ENCODE measurements at places on chromosomes 2 and 18.

DNA sequence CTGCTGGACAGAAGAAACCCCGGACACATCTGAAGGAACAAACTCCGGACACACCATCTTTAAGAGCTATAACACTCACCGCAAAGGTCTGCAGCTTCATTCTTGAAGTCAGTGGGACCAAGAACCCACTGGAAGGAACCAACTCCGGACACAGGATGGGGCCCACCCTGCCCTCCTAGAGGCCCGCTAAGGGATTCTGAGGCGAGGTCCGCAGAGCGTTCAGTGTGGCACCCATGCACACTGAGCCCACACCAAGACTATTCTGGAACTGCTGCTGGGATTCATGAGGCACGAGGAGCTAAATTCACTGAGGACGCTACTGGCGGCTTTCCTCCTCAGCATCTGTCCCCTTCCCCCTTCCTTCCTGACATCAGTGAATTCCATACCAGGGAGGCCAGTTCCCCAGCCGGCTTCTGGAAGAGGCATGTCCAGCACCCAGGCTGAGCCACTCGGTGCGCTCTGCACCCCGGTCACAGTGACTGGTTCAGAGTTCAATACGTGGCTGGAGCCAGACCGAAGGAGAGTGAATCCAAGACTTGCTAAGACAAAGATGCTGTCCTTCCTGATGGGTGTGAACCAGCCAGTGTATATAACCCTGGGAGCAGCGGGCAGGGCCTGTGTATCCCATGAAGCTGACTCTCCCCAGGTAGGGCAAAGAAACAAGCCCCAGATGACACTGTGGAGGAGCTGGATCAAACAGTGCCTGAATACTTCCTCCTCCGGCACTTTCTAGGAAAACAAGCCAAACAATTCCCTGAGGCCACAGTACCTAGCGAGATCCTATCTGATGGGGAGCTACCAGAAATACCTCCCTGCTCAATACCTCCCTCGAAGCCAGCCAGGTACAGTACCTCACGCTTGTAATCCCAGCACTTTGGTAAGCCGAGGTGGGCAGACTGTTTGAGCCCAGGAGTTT, 11.1 kb downstream of the HDAC4 start:
- peak; percentile 7 for DNase-seq

DNA sequence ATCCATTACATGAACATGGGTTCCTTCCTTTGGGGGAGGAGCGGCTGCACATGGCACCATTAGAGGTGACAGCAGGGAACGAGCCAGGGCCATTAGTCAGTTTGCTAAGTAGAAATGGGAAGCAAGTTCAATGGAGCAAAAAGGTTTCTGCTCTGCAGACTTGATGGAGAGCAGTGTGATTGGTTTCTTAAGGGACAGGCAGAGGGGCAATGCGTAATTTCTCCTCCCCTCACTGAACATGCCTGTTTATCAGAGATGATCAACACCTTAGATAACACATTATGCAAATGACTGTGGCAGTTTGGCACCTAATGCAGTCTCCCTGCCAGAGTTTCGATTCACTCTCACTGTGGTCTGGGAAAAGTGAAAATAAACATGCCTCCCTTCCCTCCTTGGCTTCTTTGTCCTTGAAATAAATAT, 414.5 kb downstream of the STK39 start:
- peak; percentile 62 for DNase-seq

- no peak for DNase-seq
Observed at GRCh38 chr2:95062242-95063085, 37.0 kb downstream of the MAL start.

GRCh38 chr2:241932899-241933178, 63.3 kb downstream of the RTP5 start:
- DNase-seq, result no peak

DNA sequence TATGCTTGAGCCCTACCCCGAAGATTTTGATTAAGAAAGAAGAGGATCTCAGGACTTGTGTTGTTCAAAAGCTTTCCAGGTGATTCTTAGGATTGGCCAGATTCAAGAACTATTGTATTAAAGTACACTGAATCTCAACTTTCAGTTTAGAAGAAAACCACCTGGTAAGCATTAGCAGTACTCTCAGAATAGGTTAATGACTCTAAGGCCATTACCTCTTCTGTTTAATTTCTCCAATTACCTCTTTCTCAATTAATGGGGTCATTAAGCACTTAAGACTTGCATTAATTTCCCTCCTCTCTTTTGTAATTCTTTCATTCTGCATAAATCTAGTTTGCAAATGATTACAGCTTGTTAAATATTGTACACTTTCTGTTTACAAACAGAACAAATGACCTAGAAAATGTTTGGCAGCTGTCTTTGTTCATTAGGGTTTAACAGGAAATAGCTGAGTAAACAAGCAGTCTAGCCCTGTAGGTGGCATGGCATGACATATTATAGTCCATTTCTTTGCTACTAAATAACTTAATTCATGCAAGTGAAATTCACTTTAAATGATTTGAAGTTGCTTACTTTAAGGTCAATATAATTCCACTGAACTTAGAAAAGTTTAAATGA, 20.4 kb upstream of the TDRD15 start:
- no peak for DNase-seq

- DNase-seq, result no peak
Observed at GRCh38 chr2:119111115-119111975, 47.2 kb downstream of the C1QL2 start.

DNA sequence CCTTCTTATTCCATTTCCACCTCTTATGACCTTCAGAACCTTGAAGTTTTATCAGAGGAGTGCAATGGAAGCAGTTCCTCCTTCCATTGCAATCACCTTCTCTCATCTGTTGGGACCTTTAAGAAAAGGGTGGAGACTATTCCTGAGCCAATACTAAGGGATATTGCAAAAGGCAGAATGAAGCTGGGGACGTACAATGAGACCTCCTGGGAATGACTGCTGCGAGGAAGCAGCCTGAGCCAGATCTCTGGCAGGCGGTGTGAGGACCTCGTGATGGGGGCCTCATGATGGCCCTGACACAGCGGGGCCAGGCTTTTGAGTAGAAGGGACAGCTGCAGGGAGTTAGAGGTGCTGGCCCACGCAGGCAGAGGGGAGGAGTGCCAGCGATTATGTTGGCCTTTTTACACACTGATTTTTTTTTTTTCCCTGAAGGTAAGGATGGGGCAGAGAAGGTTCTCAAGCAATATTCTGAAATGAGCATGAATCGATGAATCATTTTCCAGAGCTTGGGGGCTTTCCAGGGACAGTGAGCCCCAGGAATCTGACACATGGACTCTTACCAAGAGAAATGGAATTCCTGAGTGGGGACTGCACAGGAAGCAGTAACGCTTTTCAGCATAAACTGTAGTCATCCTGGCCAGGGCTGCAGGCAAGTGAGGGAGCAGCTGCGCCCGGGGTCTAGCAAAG, 40.0 kb upstream of the LAPTM4A start:
- no peak for DNase-seq

DNA sequence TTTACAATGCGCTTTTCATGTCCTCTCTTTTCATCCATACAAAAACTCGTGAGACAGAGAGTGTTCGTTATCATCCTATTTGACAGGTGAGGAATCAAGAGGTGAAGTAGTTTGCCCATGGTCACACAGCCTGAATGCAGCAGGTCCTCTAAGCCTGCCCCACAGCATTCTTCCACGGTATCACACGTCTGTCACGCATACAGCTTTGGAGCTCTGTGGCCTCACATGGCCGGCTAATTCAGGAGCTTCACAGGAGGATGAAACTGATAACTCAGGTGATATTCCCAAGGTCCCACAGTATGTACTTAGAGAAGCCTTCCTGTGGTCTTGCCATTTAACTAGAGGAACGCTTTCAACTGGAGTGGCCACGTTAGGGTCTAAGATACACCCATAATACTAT, 59.0 kb downstream of the MYO5B start:
- DNase-seq, result no peak

DNA sequence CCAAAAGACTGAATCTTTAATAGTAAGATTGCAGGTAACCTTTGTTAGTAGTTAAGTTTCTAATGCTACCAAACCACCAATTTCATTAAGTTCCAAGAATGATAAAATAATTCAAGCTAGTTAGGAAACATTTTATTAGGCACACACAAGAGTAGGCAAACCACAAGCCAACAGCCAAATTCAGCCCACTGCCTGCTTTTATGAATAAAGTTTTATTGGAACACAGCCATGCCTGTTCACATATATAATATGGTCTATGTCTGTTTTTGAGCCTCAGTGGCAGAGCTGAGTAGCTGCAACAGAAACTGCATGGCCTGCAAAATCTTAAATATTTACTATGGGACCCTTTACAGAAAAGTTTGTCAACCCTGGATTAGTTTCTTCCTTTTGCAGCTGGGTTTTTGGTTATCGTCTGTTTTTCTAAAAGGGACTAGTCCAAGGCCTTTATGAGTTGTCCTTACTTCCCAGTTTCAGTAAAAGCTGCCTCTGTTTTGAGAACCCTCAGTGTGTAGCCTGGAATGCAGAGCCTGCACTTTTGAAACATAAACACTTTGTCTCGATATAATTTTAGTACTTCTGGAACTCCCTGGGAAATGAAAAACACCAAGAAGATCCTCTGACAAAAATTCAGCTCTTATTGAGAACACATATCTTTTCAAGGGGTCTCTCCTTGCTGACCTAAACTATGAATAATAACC, 39.1 kb downstream of the FRZB start:
- no peak for DNase-seq

GRCh38 chr2:72012886-72013574, 134.6 kb downstream of the CYP26B1 start:
- no peak for DNase-seq

DNA sequence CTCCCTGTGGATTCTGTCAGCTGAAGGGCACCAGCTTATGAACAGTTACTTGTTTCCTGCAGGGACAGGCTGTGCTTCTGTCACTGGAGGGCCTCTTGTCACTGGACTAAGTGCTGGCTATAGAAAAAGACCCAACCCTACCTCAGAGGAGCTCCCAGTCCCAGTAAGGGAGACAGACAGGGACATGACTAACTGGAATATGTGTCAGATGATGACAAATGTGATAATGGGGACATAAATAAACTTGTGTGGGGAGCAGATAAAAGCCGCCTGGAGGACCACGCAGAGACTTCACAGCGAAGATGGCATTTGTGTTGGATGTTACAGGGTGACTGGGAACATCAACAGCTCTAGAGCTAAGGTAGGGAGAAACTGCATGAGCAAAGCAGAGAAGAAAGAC, 95.0 kb downstream of the MAPRE2 start:
- no peak for DNase-seq

- no peak for DNase-seq
Observed at GRCh38 chr2:20496076-20496872, 49.4 kb downstream of the RHOB start.

DNA sequence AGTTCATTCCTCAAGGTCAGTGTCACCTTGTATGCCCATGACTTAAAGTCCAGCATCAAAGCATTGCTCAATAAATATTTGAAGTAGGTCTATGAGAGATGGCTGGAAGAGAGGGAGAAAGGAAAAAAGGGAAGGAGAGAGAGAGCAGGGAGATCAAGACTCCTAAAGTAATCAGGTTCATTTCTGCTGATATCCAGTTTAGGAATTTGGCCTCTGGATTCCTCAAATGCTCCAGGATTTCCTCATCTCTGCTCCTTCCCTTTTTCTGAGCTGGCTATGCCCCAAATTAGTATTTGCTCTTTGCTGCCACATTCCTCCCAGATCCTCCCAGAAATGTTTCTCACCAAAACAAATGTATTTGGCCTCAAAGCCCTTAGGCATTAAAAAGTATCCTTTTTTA, 739.4 kb upstream of the CHAC2 start:
- no peak for DNase-seq

- DNase-seq, result no peak
Observed at GRCh38 chr2:200469708-200470211, 40.1 kb downstream of the KCTD18 start.

DNA sequence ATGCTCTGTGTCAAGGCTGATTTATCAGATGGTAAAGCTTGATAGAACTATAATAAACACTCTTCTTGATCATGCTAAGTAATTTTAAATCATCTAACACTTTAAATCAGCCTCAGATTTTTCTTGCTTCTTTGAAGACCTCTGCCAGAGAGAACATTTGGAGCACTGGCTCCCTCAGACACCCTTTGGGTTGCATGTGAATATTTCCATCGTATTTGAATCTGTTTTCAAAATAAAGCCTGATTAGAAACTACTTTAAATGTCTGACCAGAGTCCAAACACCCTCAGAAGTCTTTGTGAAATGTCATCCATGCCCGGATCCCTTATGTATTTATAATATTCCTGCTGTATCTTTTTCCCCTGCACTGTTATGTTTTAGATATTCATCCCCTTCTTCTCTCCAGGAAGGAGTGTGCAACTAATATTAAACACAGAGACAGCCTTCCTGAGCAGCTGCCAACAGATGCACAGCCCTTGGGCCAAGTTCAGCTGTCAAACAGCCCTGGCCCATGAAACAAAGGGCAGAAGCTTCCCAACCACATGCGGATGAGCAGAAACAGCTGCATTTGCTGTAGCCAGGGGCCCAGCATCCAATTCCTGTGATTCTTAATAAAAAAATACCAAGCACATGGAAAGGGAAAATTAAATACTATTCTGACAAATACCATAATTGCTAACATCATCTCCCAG, 46.5 kb downstream of the DPP10 start:
- no peak for DNase-seq

Data from glutamatergic neuron (in vitro differentiated cells).